ENCODE measurements at places on chromosomes 13 and 19.

DNA sequence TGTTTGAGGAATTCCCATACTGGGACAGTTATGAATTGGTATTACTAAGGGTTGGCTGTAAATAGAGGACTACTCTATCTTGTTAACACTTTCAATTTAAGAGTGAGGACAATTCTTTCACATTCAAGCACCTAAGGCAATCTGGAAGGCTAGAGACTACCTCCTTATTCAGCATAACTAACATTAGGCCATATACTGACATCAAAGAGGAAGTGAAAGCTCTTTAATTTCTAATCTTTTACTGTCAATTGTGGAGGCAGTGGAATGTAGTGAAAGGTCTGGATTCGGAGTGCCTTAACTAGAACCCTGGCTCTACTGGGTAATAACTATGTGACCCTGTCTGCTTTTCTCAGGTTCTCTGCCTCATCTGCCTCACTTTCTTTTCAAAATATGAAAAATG lies 134.0 kb downstream of the UFM1 start:
- no peak for DNase-seq

DNA sequence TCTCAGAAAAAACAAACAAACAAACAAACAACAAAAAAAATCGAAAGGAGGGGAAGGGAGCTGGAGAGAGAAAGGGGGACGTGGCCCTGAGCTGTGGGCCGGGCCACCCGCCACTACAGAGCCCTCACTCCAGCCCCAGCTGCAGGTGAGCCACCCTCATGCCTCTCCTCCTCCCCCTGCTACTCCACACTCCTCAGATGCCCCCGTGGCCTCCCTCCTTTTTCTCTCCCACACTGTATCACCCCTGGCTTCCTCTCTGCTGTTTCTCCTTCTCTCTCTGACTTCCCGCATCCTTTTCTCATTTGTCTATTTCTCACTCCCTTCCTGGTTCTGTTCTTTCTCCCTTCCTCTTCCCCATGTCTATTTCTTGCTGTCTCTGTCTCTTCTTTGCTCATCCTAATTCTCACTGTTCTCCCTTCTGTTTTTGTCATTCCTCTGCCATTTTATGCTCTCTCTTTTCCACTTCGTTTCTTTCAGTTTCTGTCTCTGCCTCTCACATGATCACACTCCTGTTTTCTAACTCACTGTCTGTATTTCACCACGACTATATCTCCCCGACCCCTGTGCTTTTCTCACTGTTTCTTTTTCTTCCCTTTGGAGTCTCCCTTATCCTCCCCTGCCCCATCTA lies 2.7 kb downstream of the KLK2 start:
- no peak for DNase-seq

- no peak for DNase-seq
These were observed 52.4 kb downstream of the TSHZ3 start for GRCh38 chr19:31296741-31297390.

- no peak for DNase-seq
These were observed 15.1 kb downstream of the LILRA5 start for GRCh38 chr19:54297759-54298305.

All from activated T-cell treated with anti-CD3 and anti-CD28 coated beads, Interleukin-2, amount 50 U/mL, for 4 hours (primary cell).